ENCODE measurements at places on chromosomes 4 and X.

DNA sequence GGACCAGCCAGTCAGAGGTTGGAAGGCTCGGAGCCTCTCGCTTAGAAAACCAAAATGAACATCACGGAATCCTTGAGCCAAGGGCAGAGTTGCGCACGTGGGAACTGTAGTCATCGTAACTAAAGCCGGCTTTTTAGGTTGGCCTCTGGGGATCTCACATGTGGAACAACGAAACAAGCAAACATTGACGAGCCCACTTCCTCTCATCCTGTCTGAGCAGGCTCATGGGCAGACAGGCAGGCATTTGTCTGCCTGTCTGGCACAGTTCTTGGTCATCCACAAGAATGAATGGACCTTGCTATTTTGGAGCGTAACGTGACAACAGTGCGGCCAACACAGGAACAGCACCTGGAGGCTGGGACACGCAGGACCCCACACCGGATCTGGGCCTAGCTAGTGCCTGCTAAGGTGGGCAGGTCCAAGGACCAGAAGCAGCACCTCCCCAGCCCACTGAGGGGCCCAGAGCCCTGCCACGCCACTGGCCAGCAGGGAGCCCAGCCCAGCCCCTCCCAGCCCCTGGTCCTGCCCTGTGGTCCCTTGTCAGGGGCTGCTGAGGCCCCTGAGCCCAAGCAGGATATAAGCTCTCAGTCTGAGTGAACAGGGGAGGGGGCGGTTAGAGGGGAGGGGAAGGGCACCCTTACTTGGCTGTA, 9.2 kb upstream of the TREX2 start:
- DNase-seq: no peak

GRCh38 chrX:13464599-13465275, 104.7 kb upstream of the EGFL6 start:
- no peak for DNase-seq

DNA sequence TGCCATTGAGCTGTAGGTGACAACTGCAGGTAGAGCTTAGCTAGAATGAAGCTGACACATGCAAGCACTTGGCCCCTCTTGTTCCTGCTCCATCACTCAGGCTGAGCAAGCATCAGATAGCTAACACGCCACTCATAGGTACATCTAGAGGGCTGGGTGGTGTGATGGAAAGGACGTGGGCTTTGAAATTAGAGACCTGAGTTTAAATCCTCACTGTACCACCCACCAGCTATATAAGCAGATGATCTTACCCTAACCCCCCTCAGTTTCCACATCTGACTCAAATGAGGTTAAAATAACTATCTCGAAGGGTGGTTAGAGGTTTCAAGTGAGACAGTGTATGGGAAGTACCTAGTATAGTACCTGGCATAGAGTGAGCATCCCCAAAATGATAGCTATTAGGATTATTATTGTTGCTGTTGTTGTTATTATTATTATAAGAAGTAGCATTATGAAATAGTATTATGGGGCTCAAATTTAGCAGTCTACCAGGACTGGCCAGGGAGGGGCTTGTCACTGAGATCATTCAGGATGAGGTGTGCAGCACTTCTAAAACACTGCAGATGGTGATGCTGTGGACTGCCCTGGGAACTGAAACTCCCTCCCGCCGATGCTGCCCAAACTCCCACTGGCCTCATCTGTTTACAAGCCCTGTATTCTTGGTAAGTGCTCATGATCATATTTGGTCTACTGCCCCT, 59.0 kb downstream of the REELD1 start:
- no peak for DNase-seq

- peak; percentile 64 for DNase-seq
Measured at GRCh38 chr4:125115941-125116340, 198.8 kb upstream of the FAT4 start.

DNA sequence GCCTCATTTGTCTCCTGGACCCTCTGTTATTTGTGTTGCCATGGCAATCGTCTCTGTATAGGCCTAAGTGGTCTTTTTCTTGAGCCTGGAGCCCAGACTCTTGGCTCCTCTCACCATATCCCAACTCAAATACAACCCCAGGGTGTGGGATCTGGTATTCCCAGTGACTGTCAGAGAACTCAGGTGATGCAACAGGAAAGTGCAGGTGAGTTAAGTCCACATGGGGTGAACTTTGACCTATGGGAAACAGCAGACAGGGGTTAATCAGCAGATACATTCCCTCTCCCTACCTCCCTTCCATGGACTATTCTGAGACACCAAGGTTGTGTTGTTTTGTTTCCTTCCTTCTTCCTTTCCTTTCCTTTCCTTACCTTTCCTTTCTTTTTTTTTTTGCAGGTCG, 130.9 kb upstream of the RPS6KA3 start:
- DNase-seq: no peak

- DNase-seq: no peak
Measured at GRCh38 chrX:101668143-101668542, 8.5 kb upstream of the ARMCX2 start.

DNA sequence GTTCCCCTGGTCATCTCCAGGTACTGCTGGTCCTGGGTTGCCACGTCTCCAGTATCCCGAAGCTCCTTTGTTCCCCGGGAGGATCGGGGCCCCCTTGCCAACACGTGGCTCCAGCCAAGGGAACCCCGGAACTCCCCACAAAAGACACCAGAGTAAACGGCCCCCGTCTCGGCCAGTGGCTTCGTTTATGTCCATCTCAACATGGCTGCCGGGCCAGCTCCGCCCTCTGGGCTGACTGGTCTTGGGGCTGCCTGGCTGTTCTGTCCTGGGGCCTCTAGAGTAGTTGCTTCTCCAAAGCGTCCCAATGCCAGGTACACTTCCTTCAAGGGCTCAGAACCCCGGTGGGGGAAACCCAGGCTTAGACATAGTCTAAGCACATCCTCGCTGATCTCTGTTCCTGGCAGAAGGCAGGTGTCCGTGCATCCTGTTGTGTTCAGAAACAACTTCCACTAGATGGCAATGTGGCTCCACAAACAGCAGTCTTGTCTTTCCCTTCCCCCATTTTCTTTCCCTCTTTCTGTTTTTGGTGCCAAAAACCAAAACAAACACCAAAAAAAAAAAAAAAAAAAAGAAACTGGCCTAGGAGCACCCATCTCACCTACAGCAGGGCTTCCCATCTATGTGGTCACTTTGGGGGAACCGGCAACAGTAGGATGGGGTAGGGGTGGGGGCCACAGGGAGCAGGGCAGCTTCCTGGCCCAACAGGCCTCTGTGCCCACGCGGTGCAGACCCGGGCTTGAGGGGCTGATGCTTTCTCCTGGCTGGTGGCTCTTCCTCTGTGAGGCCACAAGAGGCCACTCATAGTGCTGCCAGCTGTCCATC, 35.3 kb downstream of the NBDY start:
- DNase-seq: peak; percentile 75

DNA sequence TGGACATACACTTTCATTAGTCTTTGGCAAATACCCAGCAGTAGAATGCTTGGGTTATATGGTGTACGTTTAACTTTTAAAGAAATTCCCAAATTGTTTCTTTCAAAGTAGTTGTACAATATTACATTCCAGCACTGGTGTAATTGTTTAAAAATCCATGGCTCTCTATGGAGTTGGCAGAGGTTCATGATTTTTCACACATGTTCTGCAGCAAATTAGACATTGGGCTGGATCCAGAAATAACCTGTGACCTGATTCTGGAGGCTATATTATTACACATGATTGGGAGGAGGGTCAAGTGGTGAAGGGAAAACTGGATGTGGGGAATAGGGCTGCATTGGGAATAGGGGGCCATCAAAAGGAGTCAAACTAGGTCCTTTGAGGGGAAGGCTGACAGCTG, 41.9 kb downstream of the MAMLD1 start:
- no peak for DNase-seq

- no peak for DNase-seq
Measured at GRCh38 chr4:148964456-148964855, 522.2 kb upstream of the NR3C2 start.

- no peak for DNase-seq
Measured at GRCh38 chrX:87900320-87900908, 382.8 kb downstream of the KLHL4 start.

DNA sequence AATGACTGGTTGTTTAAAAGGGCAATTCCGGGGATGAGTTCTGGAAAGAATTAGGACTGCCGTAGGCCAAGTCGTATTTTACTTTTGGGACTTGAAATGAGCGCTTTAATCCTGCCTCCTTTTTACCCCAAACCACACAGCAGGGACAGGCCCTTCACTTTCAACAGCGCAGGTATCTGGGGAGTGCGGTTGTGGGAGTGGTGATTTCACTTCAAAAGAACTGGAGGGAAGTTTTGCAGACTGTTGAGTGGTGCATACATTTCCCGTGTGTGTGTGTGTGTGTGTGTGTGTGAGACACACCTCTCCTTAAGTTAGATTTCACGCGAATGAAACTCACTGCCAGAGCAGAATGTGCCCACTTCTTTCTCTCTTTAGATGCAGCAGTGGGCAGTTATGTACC, 2.8 kb downstream of the NHS start:
- peak; percentile 13 for DNase-seq

GRCh38 chr4:39641451-39641850, 2.8 kb upstream of the SMIM14 start:
- no peak for DNase-seq

DNA sequence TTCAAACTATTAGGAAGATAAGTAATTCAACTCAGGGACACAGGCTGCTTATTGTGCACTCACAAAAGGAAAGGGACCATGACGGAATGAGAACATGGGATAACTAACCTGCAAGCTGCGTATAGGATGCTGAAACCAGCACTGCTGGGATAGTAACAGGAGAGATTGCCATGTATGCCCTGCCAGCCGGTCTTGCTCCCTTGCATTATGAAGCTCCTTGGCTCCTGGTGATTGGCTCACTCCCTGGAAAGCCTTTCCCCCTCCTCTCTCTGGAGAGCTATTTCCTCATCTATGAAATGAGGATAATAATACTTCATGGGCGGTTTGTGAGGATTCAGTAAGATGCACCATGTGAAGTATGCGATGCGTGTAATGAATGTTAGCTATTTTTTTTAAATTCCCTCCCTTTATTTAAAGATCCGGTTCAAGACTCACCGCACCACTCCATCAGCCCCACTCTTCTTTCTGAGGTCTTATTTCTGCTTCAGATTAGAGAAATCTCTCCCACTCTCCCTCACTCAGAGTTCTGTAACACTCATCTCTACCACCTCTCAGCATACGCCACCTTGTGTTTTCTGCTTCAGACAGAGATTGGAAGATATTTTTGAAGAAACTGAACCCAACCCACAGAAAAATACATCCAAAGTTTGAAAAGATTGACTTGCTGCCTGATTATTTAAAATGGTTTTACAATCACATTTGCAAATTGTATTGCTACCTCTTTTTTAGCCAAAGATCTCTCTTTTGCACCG, 18.4 kb downstream of the MSMO1 start:
- DNase-seq: no peak

DNA sequence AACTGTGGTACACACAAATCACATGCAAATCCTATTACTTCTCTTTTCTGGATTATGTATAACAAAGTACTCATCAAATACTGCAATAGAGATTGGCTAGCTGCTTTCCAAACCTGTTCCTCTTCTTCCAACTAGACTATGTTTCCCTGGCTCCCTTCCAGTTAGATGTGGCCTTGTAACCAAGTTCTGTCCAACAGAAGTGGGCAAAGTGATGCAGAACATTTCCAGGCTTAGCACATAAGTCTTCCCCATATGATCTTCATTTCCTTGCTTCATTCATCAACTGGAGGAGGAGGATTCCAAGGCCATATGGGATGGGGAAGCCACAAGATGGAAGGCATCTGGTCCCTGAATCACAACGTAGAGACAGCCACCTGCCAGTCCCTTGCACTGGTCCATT, 8.0 kb downstream of the SLC9A7 start:
- DNase-seq: no peak

DNA sequence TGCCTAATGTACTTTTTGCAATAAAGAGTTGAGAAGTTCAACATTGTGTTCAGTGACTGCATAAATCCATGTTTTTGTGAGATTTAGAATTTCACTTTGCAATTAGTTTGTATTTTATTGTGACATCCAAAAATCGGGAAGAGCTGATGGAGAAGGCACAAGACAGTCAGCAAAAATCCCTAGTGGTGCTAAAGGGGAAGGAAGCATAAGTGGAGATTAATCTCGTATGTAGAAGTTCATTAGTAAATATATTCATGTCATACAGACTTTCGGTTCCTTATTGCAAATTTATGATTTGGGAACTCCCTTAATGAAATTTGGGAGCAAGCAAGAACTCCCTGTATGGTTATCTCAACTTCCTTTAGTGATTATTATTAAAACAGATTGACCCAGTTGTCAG, 57.8 kb upstream of the SLC39A8 start:
- DNase-seq: no peak

GRCh38 chr4:67713529-67714247, 12.7 kb upstream of the UBA6 start:
- peak; percentile 69 for DNase-seq

- no peak for DNase-seq
Measured at GRCh38 chr4:12411072-12411471, 982.4 kb upstream of the HS3ST1 start.

- no peak for DNase-seq
Measured at GRCh38 chrX:87571964-87572363, 54.4 kb downstream of the KLHL4 start.

GRCh38 chrX:32591589-32591988, 619.8 kb downstream of the DMD start:
- DNase-seq: no peak

GRCh38 chr4:71860643-71861042, 76.8 kb upstream of the GC start:
- no peak for DNase-seq

GRCh38 chrX:46184749-46185148, 360.5 kb downstream of the ZNF674 start:
- peak; percentile 49 for DNase-seq

DNA sequence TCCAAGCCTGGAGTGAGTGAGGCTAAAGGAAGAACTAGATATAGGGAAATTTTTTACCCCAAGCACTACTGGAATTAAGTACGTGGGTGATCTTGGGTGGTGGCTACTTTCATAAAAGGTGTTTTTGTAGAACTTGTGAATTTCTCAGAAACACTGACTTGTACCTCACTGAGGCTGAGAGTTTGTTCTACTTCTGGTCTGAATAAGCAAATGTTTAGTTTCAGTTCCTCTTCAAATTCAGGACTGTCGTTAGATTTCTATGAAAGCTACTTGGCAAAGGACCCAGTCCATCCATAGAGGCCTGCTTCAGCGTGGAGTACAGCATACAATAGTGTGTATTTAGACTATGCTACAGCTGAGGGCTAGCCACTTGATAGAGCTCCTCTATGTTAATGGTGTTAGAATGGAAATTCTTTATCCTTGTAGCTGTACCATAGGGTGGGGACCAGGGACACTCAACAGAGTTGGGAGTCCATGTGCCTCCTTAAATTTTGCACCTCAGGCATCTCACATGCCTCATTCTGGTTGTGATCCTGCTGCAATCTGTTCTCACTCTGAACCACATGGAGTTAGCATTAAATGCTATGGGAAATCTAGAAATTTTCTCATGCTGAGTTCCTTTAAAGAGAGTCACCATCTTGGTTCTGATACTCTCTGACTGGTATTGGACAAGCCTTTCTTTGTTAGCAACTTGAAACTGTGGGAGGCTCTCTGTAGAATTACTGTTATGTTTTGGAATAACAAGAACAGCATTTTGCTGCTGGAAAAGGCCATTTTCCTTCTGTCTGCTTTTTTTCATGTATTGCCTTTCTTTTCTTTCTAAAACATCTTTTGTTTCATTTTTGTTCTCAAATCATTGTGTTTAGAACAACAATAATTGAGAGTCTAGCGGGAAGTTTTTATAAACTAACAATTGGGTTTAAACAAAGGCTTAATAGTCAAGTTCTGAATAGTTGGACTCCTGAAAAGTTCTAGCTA, 86.8 kb downstream of the PDGFRA start:
- DNase-seq: no peak

Measured in GM23248 (cell line).